ENCODE measurements at places on chromosomes 7 and 10.
A peak's percentile ranks its signal among the peaks of the same experiment; 100 is the strongest.

- DNase-seq: peak; percentile 54
These were observed 1.3 kb upstream of the ZCCHC24 start for GRCh38 chr10:79446758-79447084.

GRCh38 chr7:158183431-158183830 lies 404.2 kb downstream of the PTPRN2 start:
- DNase-seq: no peak

GRCh38 chr7:107628461-107629064 lies 32.1 kb upstream of the SLC26A4 start:
- DNase-seq: no peak

DNA sequence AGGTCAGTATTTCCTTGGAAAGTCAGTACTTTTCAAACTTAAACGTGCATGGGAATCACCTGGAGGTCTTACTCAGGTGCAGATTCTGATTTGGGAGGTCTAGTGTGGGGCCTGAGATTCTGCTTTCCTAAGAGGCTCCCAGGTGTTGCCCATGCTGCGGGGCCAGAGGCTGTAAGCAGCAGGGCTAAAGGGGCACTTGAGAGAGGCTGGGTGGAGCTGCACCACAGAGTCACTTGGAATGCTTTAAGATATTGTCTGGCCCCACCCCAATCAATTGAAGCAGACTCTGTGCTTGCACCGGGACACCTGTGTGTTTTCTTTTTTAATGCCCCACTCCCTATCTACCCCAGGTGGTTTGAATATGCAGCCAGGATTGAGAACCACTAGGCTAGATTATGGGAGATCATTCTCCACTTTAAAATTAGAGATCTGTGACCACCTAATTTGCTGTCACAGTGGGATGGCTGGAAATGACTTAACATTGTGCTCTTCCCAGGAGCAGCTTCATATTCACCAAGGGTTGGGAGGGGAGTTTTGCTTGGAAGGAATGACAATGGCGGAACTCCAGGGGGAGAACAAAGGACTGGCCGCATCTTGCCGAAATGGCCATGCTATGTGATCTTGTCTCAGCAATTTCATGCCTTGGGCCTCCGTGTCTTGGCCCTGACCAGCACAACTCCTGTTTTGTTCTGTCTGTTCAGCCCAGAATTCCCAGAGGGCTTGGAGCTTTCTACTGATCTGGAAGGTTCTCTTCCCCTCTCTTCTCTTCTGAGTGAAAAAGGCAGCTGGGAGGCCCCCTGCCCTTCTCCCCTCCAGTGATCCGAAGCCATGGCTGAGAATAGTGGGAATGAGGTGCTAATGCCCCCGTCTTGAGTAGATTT lies 80.2 kb downstream of the FAM241B start:
- no peak for DNase-seq

DNA sequence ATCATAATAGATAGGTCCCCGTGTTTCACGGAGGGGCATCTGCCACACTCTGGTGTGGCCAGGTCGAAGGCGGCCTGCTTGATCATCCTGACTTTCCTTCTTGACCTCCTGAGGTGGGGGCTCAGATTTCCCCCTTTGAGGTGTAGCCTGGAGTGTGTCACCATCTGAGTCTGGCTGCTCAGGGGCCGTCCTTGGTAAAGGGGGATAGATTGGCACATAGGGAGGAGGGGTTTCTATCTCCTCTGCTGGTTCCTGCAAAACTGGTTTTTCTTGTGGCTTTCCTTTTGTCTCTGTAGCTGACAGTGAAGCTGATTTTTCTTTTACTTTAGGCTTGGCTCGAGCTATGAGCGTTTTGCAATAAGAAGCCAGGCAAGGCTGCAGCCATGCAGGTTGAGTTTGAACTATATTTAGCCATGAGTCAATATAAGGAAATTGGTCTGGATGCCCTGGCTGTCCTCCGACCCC lies 7.1 kb upstream of the ZNF117 start:
- DNase-seq: peak; percentile 81

GRCh38 chr10:108970016-108970415 lies 953.3 kb downstream of the XPNPEP1 start:
- DNase-seq: peak; percentile 11

GRCh38 chr7:115004121-115004520 lies 82.2 kb downstream of the MDFIC start:
- peak; percentile 30 for DNase-seq

DNA sequence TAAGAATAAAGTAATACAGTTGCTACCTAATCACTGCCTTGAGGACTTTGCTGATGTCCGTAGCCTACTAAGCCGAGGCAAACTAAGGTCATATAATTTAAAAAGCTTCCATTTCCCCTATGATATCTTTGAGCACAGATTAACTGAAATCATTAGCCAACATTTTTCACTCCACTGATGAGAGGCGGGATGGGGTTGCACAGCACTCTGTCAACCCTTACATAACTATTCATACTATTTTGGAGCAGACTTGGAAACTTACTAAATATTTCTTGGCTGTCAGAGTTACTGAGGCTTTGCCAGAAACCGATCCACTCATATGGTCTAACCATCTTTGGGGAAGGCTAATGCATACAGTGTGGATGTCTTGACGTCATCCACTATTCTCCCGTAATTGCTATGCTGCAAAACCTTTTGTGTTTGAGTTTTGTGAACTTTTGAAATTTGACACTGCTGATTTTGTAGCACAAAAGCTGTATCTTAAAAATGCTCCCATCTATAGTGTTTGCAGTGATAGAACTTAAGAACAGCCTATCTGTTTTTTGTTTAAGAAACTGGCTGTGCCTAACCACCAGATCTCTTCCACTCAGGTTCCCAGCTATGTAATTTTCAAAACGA lies 248.7 kb downstream of the TSPAN12 start:
- no peak for DNase-seq

DNA sequence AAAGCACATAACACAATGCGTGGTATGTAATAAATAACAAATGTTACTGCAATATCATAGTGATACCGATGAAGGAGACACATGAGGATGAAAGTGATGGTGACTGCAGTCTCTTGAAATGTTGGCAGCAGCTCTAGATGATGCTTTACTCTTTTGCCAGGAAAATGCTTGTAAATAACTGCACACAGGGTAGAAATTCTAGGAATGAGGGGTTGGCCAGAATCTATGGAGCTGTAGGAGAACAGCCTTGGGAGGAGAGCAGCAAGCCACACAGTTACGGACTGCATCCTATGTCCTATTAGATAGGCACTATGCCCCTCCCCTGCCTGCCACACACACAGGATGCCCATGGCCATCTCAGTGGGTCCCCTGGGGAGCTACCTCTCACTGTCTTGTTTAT lies 97.6 kb upstream of the GSDME start:
- DNase-seq: no peak

- no peak for DNase-seq
These were observed 278.3 kb downstream of the CCDC3 start for GRCh38 chr10:12723220-12723619.

- peak; percentile 94 for DNase-seq
These were observed 51.4 kb upstream of the NFKB2 start for GRCh38 chr10:102344067-102344466.

DNA sequence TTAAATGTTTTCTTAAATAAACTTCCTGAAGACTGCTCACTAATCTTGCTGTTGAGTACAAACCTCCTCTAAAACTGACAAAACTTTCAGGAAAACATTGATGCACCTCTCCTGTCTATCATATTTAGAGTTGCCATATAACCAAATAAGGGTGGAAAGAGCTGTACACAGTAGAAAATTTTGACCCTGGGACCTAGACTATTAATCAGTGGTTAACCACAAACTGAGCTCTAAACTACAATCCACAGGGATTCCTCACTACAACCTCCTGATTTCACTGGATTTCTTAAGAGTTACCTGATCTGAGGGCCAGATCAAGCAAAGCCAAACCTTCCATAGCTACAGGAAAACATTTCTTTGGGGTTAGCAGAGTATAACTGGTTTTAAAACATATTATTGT lies 39.9 kb upstream of the WNT16 start:
- DNase-seq: peak; percentile 83

GRCh38 chr10:103041391-103041790 lies 123.3 kb downstream of the CNNM2 start:
- no peak for DNase-seq

DNA sequence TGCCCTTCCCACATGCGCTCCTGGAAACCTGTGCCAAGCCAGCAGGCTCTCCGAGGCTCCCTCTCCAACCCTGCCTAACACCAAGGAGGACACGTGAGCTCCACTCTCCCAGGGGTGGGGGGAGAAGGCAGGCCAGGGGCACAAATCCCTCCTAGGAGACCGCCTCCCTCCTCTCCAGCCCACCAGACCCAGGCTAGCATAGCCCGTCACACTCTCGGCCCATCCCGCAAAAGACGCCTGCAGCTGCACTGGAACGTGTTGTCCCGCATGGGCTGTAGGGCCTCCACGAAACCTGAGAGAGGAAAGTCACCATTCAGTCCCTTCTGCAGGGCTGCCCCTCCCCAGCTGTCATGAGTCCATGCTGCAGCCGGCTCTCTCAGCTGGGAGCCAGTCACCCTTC lies 126.3 kb downstream of the MAD1L1 start:
- DNase-seq: no peak

Measured in kidney tubule cell (primary cell).